Frontal cortex (tissue), 4 donors: ENCODE measurements at places on chromosomes 2 and 18. TPM values are rescaled to one million over a fixed set of nuclear protein-coding genes. Genes with fewer than 3 reads are reported as not detected.

Gene TMEM247
- not detected for total RNA-seq

Gene TUBB8B
- total RNA-seq = not detected

Gene NABP1
- 3.3 TPM for total RNA-seq

Gene ACTR3
- total RNA-seq = 99.9 TPM

Gene WDR33
- total RNA-seq = 74.6 TPM

Gene ABCG5
- not detected for total RNA-seq

Gene MERTK
- total RNA-seq = 2.4 TPM
